Smooth muscle cell of bladder (primary cell): ENCODE measurements at places on chromosomes 12 and 14. TPM values are rescaled to one million over a fixed set of nuclear protein-coding genes. Genes with fewer than 3 reads are reported as not detected.

PLEKHA5 gene
- 43.7 and 54.9 TPM in 2 replicates for total RNA-seq

CNTN1 gene
- 0.28 and 0.65 TPM in 2 replicates for total RNA-seq

KITLG gene
- 29.0 and 33.9 TPM in 2 replicates for total RNA-seq

SMCO2 gene
- total RNA-seq, result 0.14 TPM in 1 of 2 replicates, not detected in the other

ERBB3 gene
- 0.28 TPM in 2 replicates for total RNA-seq

SDR9C7 gene
- total RNA-seq, result under 0.01 TPM in 1 of 2 replicates, not detected in the other

CCDC175 gene
- not detected in 2 replicates for total RNA-seq

YAF2 gene
- total RNA-seq, result 9.8 and 11.9 TPM in 2 replicates

CLEC14A gene
- total RNA-seq, result 1.1 and 3.6 TPM in 2 replicates

LRRIQ1 gene
- 0.14 and 0.28 TPM in 2 replicates for total RNA-seq

THTPA gene
- total RNA-seq, result 12.5 and 26.9 TPM in 2 replicates
